ENCODE measurements at places on chromosomes 12 and 14. TPM values are rescaled to one million over a fixed set of nuclear protein-coding genes. Genes with fewer than 3 reads are reported as not detected.

DNA sequence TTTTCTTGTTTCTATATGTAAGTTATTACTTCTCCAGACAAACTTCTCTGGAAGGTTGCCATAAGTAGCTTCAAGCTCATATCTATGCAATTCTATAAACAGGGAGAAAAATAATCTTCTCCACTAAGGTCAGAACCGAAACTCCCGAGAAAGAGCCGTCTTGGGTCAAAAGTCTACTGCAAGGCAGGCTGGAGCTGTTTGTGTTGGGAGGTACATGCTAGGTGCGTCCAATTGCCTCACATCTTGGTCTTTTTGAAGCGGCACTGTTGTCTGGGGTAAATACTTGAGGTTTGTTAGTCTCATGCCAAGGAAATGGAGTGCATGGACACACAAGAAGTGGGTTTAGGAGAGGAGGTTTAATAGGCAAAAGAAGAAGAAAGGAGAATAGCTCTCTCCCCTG is 674.7 kb upstream of the TMEM132C start:
- no peak for DNase-seq

DNA sequence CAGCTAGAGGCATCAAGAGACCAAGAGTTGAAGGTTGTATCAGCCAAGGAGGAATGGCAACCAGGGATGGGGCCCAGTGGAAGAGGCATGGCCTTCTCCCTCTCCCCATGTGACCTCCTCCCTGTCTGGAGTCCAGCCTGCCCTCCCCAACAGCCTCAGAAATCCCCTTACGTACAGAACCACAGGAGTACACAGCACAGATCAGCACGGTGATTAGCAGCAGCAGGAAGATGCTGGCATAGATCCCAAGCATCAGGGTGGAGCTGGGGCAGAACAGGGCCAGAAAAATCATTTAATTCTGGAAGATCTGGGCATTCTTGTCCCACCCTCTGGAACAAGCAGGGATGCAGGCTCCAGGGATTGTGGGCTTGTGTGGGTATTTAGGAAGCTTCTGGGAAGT is 14.4 kb downstream of the ADCY6 start:
- no peak for DNase-seq

DNA sequence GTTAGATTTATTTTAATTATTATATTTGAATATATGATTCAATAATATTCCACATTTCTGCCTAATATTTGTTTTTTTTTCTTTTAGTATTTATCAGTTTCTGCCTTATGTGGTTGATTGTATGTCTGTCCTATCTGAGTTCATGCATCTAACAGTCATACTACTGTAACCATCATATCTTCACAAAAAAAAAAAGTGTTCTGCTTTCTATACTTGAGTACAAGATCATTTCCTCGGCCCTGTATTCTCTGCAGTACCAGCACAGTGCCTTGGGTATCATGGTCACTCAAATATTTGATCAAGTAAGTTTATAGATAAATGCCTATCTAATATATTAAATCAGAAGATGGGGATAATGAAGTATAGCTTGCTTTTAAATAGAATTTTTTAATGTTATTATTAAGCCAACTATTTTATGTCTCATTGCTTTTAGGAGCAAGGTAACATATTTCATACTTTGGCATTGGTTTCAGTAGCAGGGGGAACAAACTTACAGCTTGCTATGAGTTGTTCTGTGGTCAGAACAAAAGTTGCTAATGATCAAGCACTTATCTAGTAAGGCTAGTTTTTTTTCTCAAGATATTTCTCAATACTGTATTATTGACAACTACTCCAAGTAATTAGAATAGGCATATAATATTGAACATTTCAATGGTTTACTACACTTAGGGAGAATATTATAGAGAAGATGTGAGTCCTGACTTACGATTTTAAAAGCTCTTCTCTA is 290.5 kb upstream of the FBXO33 start:
- DNase-seq = no peak

DNA sequence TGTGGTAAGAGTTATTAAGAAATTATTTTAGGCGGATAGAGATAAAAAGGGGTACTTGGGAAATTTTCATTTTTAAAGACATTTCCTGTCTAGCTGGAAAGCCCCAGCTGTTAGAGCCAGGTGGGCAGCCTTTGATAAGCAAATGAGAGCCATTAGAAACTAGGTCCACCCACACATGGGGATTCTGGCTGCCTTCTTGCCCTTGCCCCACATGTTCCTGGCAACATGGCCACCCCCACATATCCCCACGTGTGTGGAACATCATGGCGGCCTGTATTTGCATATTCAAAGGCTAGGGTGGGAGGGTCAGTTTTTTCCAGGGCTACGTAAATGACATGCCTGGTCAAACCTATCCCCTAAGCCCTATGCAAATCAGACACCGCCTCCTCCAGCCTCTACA is 1382.1 kb downstream of the AACS start:
- no peak for DNase-seq

DNA sequence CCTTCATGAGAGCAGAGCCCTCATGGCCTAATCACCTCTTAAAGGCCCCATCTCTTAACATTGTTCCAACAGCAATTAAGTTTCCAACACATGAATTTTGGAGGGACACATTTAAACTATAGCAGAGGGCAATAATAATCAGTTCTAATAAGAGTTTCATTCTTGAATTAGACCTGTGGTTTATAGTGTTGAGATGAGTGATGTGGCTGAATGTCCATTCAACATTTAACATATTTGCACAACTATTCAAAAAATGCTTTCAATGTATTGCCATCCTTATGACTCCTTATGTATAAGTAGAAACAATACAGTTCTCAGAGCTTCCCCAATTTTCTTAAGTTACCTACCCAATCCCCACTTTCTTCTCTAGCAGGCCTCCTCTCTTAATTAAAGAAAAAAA is 21.5 kb downstream of the KLHL28 start:
- DNase-seq = no peak

GRCh38 chr12:43805149-43805859 is 813 bp downstream of the TWF1 start:
- DNase-seq = peak; percentile 17

DNA sequence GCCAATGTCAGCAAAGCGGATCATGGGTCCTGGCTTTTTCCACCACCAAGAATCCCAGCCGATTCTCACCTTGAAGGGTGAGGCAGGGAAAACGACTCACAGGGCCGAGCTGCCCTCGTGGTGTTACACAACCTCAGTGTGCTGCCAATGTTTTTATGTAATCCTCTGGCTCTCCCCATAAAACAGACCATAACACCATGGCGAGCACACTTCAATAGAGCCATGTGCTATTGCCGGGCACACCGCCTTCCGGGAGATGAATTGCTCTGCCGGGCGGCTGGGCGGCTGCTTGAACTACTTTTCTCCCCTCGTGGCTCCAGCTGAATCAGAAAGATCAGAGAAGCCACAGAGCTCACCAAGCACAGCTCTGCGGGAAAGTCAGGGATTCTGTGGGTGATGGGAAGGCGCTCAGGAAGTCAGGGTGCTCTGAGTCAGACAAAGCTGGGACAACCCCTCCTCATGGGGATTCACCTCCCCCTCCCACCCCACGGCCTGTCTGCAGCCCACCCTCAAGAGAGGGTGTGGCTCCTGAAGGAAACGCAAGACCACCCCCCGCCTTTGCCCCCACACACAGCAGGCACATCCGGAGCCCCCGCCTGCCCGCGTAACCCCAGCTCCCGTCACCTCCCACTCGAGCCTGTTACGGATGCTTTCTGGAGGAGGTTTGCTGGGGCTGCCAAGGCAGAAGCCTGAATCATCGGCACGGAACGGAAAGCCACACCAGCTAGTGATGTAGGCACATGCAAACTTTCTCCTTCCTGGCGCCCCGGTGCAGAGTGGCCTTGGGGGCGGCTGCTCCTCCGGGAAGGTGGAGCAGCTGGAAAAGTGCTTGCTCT is 1.8 kb downstream of the GALNT9 start:
- no peak for DNase-seq

DNA sequence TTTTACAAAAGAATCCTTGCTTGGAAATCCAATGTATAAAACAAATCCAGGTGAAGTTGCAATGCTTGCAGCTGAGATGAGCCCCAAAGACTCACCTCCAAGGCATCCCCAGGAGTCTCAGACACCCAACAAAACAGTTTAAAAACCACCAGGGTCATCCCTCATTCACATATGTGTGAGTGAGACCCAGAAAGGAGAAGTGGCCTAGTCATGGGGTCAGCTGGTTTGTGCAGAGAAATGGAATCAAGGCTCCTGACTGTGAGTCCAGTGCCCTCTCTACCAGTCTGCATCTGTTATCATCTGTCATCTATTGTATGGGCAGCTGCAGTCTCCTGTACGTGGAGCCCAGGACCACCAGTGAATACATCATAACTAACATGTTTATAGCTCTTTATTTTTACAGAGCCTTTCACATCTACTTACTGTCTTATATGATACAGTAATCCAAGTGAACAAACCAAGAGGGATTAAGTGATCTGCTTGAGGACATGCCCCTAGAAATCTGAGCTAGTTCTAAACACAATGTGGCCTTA is 27.1 kb downstream of the PLEKHG7 start:
- no peak for DNase-seq

- no peak for DNase-seq
These were observed 19.1 kb downstream of the SH2B3 start for GRCh38 chr12:111424793-111425251.

DNA sequence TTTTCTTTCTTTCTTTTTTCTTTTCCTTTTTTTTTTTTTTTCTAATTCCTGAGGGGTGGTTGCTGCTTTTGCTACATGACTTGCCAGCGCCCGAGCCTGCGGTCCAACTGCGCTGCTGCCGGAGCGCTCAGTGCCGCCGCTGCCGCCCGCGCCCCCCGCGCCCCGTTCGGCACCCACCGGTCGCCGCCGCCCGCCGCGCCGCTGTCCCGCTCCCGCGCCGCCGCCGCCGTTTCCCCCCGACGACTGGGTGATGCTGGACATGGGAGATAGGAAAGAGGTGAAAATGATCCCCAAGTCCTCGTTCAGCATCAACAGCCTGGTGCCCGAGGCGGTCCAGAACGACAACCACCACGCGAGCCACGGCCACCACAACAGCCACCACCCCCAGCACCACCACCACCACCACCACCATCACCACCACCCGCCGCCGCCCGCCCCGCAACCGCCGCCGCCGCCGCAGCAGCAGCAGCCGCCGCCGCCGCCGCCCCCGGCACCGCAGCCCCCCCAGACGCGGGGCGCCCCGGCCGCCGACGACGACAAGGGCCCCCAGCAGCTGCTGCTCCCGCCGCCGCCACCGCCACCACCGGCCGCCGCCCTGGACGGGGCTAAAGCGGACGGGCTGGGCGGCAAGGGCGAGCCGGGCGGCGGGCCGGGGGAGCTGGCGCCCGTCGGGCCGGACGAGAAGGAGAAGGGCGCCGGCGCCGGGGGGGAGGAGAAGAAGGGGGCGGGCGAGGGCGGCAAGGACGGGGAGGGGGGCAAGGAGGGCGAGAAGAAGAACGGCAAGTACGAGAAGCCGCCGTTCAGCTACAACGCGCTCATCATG is 654 bp downstream of the FOXG1 start:
- no peak for DNase-seq

- DNase-seq = no peak
These were observed 73.1 kb upstream of the PAWR start for GRCh38 chr12:79763766-79764452.

DNA sequence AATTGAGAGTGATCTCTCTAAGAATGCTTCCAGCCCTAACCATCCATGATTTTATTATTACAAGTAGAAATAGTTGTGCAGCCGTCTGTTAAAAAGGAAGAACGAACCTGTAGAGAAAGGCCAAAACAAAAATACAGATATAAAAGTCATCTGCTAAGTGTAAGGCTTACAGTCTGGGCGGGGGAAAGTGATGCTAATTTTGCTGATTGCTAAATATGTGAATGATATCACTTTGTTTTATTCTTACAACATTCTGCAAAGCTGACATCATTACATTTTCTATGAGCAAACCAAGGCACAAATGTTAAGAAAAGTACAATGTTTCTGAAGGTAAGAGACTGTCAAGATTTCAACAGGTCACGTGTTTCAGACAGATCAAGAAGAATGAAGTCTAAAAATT is 101.5 kb upstream of the RAP1B start:
- DNase-seq = no peak

DNA sequence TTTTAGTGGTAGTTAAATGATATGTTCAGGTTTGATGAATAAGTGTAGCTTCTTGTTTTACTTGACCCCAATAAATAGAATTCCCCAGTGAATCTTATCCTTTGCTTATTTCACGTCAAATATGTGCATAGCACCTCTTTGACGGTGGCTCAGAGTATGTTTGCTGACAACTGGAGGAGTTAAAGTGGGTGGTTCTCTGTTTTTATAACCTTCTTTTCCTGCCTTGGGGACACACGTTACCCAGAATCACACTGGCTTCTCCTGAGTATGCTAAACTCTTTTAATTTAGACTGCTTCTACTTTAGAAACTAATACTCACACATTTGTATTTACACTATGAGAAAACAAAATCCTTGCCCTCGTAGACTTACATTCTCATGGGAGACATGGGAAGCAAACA is 62.3 kb downstream of the TMTC2 start:
- DNase-seq = no peak

DNA sequence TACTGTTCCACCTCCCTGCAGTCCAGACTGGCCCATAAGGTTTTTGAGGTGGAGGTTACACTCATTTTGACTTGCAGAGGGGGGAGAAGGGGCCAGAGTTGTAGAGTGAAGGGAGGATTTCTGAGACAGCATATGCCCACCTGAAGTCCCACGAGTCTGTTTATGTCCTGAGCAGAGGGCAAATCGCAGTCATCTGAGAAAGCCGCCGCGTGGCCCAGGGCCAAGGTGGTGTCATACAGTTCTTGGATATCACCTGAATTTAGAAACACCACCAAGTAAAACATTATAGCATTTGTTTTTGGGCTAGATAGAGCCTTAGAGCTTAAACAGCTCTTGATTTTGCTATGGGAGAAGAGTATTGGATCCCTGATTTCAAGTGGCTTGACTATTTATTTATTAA is 30.9 kb downstream of the TDG start:
- DNase-seq = no peak

GRCh38 chr12:100668945-100669536 is 95.6 kb downstream of the GAS2L3 start:
- peak; percentile 83 for DNase-seq

- no peak for DNase-seq
These were observed 344.0 kb upstream of the PRICKLE1 start for GRCh38 chr12:42933461-42934081.

GRCh38 chr14:100454437-100454836 is 131.3 kb downstream of the SLC25A47 start:
- DNase-seq = no peak

GRCh38 chr12:108839890-108840230 is 17.5 kb downstream of the SSH1 start:
- DNase-seq = no peak

DNA sequence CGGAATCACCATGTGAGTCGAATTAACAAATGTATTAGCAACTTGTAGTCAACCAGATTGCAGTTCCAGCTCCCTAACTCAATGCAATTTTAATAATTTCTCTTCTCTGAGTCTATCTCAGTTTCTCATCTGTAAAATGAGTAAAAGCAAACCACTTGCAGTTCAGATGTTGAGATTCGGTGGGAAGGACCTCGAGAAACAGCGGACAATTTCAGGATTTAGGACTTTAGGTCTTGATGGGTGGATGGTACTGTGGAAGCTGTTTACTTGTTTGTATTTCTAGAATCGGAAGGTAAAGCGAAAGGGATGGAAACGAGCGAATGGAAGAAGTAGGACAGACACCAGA is 510 bp upstream of the TTC8 start:
- no peak for DNase-seq

Gene MYH7
- total RNA-seq = not detected

Gene C12orf42
- total RNA-seq = not detected

Gene ADAMTS20
- not detected for total RNA-seq

Gene DCN
- total RNA-seq = not detected

Gene MYBPC1
- not detected for total RNA-seq

Gene FGF6
- not detected for total RNA-seq

Gene NPAS3
- not detected for total RNA-seq

Gene KRT71
- total RNA-seq = 1.5 TPM

Gene LRRIQ1
- not detected for total RNA-seq

Gene IL22
- total RNA-seq = not detected

Gene SERPINA12
- total RNA-seq = not detected

Data from Caco-2 (cell line).